A172 (cell line): ENCODE measurements at places on chromosomes 13 and 19.

GRCh38 chr13:24119626-24120508 is 40.7 kb upstream of the SPATA13 start:
- no peak for DNase-seq

- no peak for DNase-seq
These were observed 32.8 kb upstream of the STK24 start for GRCh38 chr13:98609756-98610155.

- no peak for DNase-seq
These were observed at the start of gene ZIC5 for GRCh38 chr13:99971576-99972189. Gene ZIC5 (minus strand): TSS chr13:99971767. CDS start chr13:99971603, 164 bp downstream.

DNA sequence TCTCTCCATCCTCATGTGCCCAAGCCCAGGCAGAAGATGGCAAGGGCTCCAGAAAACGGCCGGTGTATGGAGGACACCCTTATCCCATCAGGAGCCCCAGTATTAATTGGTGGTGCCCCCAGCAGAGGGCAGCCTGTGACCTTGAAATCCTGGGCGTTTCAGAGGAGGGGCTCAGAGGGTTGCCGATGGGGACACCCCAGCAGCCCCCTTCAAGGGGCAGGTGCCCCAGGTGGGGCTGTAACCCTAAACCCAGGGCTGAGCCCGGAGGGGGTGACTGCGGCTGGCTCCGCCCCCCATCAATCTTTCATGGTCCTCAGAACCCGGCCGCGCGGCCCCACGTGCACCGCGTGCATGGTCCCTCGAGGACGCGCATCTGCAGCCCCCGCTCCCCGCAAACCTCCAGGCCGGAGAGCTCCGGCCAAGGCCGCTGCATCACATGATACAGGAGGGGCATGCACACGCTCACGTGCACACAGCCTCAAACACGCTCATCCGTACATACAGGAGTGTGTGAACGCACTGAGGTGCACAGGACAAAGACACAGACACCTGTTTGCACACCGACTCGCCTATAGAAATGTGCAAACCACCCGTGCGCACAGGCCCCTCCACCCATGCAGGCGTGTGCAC is 949 bp downstream of the RAB3A start:
- no peak for DNase-seq

- DNase-seq, result no peak
These were observed at the start of gene MISP3 for GRCh38 chr19:14072535-14073260. Gene MISP3 (plus strand): TSS chr19:14072786. CDS start chr19:14073310, 524 bp downstream.

GRCh38 chr19:33780746-33781145 is 15.9 kb upstream of the KCTD15 start:
- DNase-seq, result no peak

DNA sequence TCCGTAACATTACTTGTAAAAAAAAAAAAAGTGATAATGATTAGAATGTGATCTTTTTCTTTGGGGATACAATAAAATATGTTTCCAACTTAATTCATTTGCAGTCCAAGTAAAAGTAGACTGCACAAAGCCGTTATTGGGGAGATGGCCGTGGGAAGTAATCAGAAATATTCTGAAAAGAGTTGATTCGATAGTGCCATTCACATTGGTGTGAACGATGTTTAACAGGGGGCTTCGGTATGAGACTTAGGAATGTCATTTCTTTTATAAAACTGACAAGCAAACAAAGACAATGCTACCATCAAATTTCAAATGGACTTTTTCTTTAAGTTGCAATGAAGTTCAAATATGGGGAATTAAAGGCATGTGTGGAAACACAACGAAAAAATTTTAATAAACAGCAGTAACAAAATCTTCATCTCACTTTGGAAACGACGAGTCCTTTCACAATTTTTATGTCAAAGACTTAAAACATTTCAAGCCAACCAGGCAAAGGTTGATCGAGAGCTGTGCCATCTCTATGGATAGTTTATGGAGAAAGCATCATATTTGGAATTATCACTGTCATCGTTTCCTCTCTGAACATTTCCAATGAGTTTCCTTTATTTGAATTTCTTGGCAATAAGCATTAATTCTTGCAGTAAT is 1.7 kb upstream of the ZIC5 start:
- no peak for DNase-seq
